Endodermal cell (in vitro differentiated cells): ENCODE measurements at places on chromosomes 4 and X.

DNA sequence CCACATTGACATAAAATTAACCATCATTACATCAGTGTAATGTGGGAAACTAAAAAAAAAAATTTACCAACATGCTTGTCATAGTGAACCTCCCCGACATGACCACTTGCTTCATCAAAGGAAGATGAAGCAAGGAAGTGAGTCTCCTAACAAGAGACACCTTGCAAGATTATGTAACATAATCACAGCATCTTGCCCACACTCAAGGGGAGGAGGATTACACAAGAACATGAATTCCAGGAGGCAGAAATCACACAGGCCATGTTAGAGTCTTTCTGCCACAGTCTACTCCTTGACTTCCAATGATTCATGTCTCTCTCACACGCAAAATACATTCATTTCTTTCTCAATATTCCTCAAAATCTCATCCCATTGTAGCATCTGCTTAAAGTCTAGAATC, 93.3 kb downstream of the AKAP4 start:
- no peak for DNase-seq

GRCh38 chr4:59598330-59598618, 1601.9 kb upstream of the ADGRL3 start:
- no peak for DNase-seq

DNA sequence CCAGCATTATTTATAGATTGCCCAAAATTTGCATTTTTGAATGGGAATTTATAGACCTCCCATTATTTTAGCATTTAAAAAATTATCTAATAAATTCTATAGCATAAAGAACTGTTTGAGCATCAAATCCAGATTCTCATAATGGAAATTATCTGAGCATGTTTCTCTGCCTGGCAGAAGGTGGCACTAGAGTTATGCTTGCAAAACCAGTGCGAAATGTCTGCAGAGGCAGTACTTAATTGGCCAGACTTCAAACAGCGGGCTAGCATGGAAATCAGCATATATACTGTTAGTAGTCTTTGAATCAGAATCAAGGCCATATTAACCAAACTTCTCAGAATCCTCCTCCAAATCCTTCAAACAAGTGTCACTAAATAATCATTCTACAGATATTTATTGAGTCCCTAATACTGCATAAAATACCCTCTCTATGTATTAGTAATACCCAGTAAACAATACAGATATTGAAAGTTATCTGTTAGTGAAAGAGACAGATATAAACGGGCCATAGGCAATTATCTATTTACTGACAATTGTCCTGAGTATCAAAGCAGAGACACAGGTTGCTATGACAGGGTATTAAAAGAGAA, 78.7 kb upstream of the DCLK2 start:
- DNase-seq = peak; percentile 60

GRCh38 chrX:66110112-66110511, 53.9 kb upstream of the HEPH start:
- peak; percentile 36 for DNase-seq

GRCh38 chr4:159012381-159012780, 90.5 kb upstream of the RAPGEF2 start:
- no peak for DNase-seq

GRCh38 chr4:80913381-80913780, 117.1 kb upstream of the BMP3 start:
- no peak for DNase-seq

DNA sequence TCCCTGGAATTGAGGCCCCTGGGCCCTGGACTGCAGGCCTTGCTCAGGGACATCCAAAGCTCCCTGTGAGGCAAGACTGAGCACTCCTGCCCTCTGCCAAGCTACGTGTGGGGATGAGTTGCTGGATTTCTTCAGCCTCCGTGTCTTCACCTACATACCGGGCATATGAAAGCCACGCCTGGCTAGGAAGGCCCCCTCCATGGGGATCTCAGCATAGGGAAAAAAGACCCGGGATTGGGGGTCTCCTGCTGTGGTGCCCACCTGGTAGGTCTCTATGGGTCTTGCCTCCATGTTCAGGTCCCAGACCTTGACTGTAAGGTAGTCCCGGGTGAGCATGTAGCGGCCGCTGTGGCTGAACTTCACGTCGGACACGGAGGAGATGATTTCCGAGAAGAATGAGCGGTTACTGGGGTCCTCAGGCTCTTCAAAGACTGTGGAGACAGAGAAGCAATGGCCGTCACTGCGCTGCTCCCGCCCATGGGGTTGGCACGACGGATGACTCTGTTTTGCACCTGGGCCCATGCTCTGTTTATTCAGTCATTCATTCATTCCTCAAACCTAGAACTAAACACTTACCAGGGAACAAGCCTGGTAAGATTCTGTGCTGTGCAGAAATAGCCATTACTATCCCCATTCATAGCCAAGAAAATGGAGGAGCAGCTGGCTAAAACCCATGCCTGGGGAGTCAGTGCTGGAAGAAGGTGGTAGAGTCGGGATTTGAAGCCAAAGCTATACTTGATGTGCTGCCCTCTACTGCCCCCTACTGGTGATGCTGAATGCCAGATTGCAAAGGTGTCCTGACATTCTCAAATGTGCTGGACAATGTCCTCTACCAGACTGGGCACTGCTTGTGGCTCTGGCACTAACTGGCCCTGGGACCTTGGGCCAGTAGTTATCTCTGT, 63.9 kb downstream of the WFS1 start:
- peak; percentile 75 for DNase-seq

DNA sequence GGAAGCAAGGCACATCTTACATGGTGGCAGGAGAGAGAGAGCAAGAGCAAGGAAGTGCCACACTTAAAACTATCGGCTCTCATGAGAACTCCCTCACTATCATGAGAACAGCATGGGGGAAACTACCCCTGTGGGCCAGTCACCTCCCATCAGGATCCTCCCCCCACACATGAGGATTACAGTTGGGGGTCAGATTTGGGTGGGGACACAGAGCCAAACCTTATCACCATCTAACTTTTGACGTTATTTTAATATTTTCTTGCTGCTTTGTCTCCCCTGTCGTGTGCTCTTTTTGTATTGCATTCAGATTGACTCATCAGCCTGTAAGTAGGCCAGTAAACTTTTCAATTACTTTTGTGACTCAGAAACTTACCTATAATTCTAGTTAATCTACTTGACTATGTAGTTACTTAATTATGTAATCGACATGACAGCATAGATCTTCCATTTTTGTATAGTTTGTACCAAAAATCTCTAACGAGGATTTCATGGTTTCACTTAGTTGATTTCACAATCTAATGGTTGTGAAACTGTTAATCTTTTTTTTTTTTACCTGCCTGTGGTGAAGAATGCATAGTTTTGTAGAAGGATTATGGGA, 18.3 kb downstream of the STIM2 start:
- no peak for DNase-seq

GRCh38 chr4:22407361-22407760, 108.5 kb downstream of the ADGRA3 start:
- no peak for DNase-seq

DNA sequence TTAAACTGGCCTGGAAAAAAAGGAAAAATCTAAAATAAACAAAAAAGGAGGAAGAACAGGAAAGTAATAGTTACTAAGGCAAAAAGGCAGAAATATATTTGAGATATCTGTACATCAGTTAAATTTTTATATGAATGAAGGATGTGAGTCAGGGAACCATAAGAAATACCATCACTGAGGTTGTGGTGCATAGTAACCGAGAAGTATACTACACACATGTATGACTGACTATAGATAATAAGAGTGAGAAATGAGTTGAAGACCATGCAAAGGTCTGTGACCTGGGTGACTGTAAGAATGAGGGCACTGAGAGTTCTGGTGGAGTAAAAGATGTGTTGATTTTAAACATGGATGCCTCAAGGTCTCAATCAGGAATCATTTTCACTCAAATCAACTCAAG, 220.6 kb upstream of the FAM241A start:
- no peak for DNase-seq

GRCh38 chrX:104665691-104666090, 99.7 kb downstream of the IL1RAPL2 start:
- DNase-seq = no peak

DNA sequence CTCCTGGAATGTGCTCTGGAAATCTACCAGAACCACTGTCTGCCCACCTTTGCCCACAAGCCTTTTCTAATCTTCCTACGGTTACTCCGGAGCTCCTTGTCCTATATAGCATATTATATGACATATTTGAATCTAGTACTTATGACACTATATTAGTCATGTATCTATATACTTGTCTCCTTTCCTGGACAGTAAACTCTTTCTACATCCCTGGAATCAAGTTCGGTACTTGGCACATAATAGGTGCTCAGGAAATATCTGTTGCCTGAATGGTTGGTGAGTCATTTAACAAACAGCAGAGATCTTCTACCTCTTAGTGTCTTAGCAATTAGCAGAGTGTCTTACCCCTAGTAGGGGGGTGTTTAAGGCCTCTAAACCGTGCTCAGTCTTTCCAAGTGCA, 123.6 kb downstream of the RELL1 start:
- no peak for DNase-seq

DNA sequence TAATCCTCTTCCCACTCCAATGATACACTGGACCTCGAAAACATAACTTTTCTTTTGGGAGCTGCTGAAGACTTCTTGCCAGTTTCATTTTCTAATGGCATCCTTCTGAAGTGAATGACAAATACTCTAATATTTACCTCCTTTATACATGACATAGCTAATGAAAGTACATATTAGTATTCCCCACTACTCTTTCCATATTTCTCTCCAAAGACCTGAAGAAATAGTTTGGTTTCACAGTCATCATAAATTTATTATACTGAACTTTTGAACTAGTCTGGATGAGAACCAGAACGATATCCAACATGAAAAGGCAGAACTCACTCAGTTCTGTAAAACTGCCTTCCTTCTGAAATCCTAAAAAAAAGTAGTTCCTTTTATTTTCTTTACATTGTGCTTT, 139.1 kb downstream of the GPC3 start:
- DNase-seq = no peak

- DNase-seq = no peak
These were observed 11.3 kb upstream of the SPCS3 start for GRCh38 chr4:176308441-176308840.

DNA sequence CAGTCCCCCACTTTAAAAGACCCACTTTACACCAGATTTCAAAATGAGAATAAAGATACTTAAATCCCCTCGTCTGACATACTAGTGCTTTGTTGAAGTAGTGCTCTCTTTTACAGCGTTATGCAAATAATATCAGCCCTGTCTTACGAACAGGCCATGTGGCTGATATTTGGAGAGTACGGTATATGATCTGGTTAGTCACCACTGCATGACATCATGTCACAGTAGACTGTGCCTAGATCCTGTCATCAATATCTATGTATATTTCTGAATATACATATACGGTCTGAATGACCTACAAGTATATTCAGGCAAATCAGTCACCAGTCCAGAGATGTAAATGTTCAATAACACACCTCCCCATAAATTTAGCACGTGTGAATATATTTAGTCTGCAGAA, 25.4 kb upstream of the XAGE1B start:
- no peak for DNase-seq

DNA sequence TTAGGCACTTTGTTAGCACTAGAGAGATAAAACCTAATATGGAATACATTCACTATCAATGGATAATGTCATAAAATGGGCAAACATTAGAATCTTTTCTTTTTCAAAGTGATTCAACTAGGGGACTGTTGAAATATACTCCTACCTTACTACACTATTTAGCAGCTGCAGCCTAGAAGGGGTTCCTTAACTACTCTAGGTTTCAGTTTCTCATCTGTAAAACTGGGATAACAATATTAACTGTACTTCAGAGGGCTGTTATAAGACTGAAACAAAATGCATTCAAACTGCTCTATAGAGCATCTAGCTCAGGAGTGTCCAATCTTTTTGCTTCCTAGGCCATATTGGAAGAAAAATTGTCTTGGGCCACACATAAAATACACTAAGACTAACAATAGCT, 147.4 kb downstream of the CDS1 start:
- no peak for DNase-seq

GRCh38 chr4:37981844-37982720, 21.9 kb downstream of the PTTG2 start:
- DNase-seq = peak; percentile 74

GRCh38 chr4:8201321-8201781, 2.3 kb downstream of the SH3TC1 start:
- no peak for DNase-seq

DNA sequence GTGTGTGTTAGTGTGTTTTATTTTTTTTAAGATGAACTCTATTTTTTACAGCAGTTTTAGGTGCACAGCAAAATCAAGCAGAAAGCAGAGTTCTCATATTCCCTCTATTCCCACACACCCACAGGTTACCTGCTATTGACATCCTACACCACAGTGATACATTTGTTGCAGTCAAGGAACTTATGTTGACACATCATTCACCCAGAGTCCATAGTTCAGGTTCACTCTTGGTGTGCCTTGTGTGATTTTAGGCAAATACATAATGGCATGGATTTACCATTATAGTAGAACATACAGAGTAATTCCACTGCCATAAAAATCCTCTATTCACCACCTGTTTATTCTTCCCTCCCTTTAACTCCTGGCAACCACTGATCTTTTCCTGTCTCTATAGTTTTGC, 28.7 kb downstream of the DIAPH2 start:
- no peak for DNase-seq

- DNase-seq = no peak
These were observed 303.7 kb upstream of the MAGEB2 start for GRCh38 chrX:29911673-29912072.

- no peak for DNase-seq
These were observed 282.7 kb downstream of the ANKRD50 start for GRCh38 chr4:124429746-124430250.

- DNase-seq = peak; percentile 62
These were observed 51.4 kb downstream of the PPP2R2C start for GRCh38 chr4:6420972-6421371.

GRCh38 chr4:133588306-133588705, 439.2 kb downstream of the PCDH10 start:
- DNase-seq = no peak

DNA sequence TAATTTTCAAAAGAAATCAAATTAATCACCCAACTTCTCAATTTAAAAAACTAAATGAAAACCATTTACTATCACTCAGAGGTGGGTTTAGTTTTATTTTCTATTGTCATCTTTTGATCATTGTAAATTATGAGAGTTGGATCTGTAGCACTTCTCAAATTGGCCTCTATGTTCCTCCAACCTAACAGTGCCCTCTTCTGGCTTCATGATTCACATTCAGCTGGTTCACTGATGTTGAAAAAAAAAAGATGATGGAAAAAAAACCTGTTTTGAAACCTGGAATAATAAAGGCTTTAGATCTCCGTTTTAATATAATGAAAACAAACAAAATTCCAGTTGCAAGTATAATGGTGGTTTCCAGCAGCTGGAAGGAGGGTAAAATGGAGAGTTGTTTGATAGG, 2.4 kb upstream of the NBDY start:
- DNase-seq = no peak

- no peak for DNase-seq
These were observed 81.6 kb downstream of the RTL9 start for GRCh38 chrX:110440016-110440805.

GRCh38 chr4:19193274-19193981, 1058.3 kb upstream of the SLIT2 start:
- no peak for DNase-seq

- DNase-seq = no peak
These were observed 68.4 kb downstream of the AR start for GRCh38 chrX:67612231-67612630.
